WERI-Rb-1 (cell line): ENCODE measurements at places on chromosomes 5 and 9.

DNA sequence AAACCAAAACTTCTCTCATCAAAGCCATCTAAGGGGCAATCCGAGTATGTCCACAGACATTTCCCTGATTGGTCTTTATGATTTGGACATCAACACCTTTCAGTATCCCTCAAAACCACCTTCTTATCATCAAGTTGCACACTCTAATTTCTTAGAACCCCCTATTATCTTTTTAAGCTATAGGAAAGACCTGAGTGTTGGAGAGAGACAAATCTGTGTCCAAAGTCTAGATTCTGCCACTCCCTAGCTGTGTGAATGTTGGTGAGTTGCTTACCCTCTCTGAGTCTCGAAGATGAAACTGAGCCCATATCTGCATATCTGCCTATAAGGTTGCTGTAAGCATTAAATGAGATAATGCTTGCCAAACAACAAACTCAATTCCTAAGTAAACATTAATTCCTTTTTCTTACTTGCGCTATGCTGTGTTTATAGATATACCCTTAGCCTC lies 159.1 kb downstream of the DOCK8 start:
- DNase-seq, result no peak

- DNase-seq, result no peak
Measured at GRCh38 chr5:104932431-104932830, 1369.8 kb upstream of the NUDT12 start.

DNA sequence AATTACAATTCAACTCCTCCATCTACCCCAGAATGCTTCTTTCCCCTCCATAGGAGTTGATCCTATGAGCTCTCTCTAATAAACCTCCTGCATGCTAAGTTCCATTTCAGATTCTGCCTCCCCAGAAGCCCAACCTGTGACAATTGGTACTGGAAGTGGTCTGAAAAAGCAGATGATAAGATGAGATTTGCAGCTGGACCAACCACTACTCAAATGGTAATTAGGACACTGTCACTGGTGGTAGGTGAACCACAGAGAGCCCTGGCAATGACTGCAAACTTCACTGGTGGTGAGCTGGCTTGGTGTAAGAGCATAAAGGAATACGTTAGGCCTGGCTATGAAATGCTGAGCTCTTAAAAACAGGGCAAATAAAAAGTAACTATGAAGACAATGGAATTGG lies 112.6 kb downstream of the ESM1 start:
- no peak for DNase-seq

DNA sequence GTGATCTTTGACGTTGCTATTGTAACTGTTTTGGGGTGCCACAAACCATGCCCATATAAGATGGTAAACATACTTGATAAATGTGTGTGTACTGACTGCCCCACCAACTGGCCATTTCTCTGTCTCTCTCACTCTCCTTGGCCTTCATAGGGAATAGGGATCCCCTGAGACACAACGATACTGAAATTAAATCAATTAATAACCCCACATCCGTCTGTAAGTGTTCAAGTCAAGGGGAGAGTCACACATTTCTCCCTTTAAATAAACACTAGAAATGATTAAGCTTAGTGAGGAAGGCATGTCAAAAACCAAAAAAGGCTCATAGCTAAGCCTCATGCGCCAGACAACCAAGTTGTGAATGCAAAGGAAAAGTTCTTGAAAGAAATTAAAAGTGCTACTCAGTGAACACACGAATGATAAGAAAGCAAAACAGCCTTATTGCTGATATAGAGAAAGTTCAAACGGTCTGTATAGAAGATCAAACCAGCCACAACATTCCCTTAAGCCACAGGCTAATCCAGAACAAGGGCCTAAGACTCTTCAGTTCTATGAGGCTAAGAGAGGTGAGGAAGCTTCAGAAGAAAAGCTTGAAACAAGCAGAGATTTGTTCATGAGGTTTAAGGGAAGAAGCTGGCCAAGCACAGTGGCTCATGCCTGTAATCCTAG lies 111.1 kb downstream of the UGCG start:
- peak; percentile 41 for DNase-seq

GRCh38 chr5:171826132-171826531 lies 40.5 kb downstream of the SMIM23 start:
- DNase-seq, result no peak

GRCh38 chr5:50807661-50808060 lies 141.2 kb downstream of the PARP8 start:
- no peak for DNase-seq

- no peak for DNase-seq
Measured at GRCh38 chr5:109164001-109164400, 245.8 kb downstream of the PJA2 start.

DNA sequence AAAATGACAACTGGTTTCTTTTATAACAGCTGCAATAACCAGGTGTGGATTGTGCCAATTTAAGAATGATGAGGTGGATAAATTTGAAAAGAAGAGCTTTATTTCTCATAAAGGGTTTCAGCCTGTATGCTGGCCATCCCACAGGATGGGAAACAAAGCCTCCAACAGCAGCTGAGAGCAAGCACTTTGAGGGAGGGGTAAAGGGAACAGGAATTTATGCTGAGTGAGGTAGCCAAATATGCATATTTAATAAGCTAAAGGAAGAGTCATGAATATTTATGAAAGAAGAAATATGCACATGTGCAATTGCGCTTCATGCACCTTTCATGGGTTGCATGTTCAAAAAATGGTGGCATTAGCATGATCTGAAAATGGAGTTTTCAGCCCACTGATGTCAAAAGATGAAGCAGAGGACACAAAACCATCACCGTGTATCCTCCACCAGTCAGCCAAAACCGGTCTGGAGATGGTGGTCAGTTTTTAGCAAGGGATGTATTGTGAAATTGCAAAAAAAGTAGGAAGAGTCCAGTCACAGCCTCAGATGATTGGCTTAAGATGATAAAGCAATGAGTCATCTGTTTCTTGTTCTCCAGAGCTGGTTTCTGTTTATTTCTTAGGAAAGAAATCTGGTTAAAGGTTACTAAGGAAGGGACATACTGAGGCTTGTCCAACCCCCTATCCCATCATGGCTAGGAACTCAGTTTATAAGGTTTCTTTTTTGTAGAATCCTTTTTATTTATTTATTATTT lies 47.9 kb downstream of the DEPDC1B start:
- DNase-seq, result no peak

- DNase-seq, result no peak
Measured at GRCh38 chr5:109345699-109346098, 64.1 kb downstream of the PJA2 start.

DNA sequence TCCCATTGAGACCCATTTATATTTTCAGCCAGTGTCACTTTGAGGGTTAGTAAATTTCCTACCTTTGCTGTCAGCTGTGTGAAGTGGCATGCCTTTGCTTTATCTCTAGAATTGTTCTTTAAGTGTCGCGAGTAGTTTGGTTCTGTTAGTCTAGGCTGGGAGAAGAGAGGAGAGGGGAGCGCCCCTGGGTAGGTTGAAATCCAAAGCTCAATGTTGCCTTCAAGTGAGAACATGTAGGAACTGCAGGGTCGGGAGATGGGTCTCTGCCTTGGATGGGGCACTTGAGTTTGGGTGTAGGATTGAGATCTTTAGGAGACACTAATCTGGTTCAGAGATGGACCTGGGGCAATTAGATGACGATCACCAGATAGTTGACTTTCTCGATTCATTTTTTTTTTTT lies 46.3 kb downstream of the STC2 start:
- peak; percentile 49 for DNase-seq
